ENCODE measurements at places on chromosomes 6 and 20.

DNA sequence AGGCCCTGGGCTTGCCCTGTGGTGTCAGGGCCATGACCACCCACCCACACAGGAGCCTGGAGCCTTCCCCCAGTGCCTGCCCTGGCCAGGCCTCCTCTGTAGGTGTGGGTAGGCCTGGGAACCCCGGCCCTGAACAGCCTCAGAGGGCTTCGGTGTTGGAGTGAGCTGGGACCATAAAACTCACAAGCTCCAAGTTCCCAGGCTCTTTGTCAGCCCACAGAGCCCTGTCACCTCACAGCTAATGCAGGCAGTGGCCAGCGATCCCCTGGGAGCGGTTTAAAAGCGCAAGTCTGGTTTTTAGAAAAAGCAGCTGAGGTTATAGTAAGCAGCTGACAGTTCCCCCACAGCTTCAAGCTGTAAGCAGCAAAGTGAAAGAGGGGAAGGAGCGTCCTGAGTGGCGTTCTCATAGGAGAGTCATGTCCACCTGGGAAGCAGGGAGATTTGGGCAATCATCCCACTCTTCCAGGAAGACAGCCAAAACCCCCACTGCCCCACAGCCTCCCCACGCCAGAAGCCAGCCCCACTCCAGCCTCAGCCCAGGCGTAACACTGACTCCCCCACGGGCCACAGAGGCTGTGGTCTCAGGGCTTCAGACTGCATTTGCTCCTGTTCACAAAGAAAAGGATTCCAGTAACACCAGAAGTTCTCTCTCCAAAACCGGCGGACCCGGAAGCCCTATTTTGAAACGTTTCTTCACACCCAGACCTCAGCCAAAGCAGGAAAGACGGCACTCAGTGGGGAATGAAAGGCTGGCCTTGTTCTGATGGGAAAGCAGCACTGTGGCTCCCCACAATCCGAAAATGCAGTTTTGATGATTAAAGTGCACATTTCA lies 34.3 kb upstream of the FOXC1 start:
- no peak for DNase-seq

DNA sequence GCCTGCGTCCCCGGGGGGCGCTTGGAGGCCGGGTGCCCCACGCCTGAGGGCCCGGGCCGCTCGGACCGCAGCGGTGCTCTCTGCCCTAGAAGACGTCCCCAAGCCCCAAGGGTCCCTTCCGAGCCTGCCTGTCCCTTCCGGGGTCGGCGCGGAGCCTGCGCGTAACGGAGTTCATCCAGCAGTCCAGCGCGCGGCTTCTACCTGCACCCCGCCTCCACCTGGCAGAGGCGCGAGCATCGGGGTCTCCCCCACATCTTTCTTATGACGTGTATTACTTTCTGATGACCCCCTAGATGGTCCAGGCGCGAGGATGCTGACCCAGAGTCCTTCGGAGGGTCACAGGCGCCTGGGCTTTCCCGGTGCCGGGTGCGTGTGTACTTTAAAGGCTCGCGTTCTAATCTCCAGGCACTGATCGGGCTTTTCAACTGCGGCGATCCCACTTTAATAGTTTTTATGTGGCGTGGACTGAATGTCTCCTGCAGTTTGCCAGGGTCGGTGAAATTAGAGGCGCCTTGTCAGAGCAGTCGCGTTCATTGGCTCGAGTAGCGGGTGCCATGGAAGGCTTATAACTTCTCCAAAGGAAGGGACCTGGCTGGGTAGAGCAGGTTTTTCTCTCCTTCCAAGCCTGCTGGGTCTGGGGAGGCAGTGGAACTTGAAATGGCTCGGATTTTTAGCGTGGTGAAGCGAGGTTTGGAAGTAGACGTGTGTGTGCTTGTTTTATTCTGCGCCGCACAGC lies 912 bp downstream of the EYA4 start:
- no peak for DNase-seq

- DNase-seq, result no peak
Observed at GRCh38 chr20:19786311-19786710, 28.3 kb downstream of the RIN2 start.

GRCh38 chr20:10798811-10799210 lies 125.0 kb upstream of the JAG1 start:
- no peak for DNase-seq

DNA sequence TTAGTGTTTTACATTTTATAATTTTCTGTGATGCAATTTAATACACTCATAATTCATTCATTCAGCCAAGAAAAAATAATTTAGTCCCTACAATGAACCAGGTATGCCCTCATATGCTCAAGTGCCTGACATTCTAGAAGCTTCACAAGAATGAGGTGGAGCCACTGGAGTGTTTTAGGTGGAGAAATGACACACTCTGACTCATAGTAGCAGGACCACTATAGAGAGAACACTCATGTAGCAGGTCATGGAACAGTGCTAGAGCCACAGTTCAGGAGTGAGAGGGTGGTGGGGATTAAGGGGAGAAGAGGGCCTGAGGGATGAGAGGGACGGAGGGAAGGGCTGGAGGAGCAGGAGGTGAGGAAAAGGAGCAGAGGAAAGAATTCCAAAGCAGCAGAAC lies 1.4 kb upstream of the HLA-G start:
- no peak for DNase-seq
